ENCODE measurements at places on chromosomes 4 and X. TPM values are rescaled to one million over a fixed set of nuclear protein-coding genes. Genes with fewer than 3 reads are reported as not detected.

The FAM149A gene
- 13.2 TPM for total RNA-seq

The PRR32 gene
- not detected for total RNA-seq

- peak; percentile 55 for DNase-seq
These were observed 24.9 kb upstream of the RNF150 start for GRCh38 chr4:141158219-141158618.

GRCh38 chr4:153472122-153473037 lies 6.2 kb downstream of the TMEM131L start:
- no peak for DNase-seq

DNA sequence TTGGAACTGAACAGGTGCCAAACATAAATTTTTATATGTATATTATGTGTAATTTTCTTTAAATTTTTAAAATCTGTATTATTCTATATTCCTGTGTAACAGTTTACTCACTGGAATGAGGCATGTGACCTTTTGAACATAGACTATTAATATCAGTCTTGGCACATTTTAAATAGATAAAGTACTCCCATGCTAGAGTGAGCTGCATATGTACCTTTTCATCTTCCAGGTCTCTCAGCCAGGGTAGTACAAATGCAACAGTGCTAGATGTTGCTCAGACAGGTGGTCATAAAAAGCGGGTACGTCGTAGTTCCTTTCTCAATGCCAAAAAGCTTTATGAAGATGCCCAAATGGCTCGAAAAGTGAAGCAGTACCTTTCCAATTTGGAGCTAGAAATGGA lies 242.0 kb downstream of the RAPGEF2 start:
- no peak for DNase-seq

DNA sequence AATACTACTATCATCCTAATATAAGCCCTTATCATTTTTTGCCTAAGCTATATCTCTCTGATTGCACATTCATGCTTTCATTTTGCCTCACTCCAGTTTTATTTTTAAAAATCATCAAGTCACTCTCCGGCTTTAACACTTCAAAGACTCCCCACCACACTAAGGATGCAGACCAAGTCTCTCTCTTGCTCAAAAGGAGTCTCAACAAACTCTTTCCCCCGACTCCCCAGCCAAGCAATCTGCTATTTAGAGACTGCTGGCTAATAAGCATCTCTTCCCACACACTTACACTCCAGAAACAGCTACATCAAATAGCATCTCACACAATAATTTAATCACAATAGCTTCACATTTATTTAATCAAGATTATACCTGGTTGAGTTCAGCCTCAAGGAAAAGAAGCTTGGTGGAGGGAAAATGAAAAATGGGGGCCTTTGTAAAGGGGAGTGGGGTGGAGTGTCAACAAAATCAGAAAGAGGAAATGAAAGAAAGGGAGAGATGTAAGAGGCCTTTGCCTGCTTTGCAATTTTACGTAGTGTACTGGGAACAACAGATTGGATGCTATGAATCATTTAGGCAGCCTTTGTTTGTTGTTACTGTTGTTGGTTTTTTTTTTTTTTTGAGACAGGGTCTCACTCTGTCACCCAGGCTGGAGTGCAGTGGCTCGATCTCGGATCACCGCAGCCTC lies 104.1 kb upstream of the MCF2 start:
- DNase-seq: no peak

- DNase-seq: peak; percentile 8
These were observed 139.4 kb upstream of the CPEB2 start for GRCh38 chr4:14862891-14863290.

DNA sequence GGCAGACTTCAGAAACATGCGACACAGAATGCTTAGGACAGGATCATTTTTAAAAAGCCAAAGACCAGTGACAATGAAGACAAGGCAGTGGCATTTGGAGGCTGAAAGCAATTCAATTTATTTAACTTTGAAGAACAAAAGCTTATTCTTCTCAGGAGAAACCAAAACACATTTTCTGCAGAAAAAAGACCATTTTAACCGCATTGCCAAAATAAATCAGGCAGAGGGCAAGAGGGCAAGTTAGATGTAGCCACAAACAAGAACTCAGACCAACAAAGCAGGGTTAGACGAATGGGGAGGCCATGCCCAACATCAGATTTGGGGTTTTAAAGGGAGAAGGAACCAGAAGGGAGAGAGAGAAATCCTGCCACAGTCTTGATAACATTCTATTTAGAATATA lies 58.9 kb downstream of the RELL1 start:
- DNase-seq: no peak

- no peak for DNase-seq
These were observed 21.6 kb upstream of the PDZD4 start for GRCh38 chrX:153851981-153852380.

DNA sequence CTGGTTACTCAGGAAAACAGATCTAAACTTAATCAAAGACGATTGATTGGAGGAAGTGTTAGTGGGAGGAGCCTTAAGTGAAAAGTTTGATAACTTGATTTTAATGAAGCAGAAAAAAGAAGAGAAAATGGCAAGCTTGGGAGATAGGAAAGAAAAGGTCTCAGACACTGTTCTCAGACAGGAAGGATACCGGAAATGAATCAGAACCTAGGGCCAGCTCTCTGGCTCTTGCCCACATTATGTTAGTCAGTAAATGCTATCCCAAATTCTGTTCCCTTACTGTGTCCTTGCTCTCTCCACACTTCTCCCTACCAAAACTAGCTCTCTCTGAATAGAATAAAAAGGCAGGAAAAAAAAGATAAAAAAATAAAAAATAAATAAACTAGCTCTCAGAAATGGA lies 48.6 kb upstream of the TMEM164 start:
- DNase-seq: no peak

DNA sequence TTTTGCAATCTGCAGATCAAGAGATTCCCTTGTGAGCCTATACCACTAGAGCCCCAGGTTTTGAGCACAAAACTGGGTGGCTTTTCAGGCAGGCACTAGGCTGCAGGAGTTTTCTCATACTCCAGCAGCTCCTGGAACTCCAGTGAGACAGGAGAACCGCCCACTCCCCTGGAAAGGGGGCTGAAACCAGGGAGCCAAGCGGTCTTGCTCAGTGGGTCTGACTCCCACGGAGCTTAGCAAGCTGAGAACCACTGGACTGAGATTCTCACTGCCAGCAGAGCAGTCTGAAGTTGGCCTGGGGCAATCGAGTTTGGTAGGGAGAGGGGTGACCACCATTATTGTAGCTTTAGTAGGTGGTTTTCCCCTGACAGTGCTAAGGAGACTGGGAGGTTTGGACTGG lies 313.8 kb upstream of the TEX13C start:
- no peak for DNase-seq

GRCh38 chr4:176498617-176499256 lies 179.0 kb downstream of the SPCS3 start:
- DNase-seq: no peak

DNA sequence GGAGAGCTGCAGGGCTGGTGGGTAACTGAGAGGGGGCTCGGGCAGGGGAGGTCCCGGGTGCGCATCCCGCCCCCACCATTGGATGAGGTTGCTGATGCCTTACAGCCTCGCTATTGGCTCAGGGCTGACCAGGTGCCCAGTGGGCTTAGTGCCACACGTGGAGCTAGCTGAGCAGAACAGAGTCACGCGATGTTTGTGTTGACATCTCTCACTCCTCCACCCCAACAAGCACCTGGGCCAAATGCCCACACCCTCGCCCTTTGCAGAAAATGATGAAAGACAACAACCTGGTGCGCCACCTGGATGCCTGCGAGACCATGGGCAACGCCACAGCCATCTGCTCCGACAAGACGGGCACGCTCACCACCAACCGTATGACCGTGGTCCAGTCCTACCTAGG lies 31.8 kb downstream of the ATP2B3 start:
- peak; percentile 71 for DNase-seq

DNA sequence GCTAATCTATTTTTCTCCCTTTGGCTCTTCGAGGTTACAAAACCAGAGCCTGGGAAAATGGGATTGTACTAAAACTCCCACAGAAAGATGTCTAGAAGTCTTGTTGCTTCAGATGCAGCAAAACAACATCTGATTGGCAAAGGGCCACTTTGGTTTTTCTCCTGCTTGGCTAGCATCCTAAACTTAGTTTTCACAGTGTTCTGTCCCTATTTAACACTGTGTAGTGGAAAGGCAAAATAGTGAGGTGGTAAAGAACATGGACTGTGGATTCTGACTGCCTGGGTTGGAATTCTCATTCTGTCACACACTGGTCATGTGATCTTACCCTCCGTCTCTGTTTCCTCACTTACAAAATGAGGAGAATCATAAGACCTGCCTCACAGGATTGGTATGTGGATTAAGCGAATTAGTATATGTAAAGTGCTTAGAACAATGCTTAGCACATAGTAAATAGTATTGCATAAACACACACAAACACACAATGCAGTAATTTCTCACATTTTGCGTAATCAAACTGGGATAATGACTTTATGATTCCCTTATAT lies 23.5 kb downstream of the TIGD2 start:
- no peak for DNase-seq

DNA sequence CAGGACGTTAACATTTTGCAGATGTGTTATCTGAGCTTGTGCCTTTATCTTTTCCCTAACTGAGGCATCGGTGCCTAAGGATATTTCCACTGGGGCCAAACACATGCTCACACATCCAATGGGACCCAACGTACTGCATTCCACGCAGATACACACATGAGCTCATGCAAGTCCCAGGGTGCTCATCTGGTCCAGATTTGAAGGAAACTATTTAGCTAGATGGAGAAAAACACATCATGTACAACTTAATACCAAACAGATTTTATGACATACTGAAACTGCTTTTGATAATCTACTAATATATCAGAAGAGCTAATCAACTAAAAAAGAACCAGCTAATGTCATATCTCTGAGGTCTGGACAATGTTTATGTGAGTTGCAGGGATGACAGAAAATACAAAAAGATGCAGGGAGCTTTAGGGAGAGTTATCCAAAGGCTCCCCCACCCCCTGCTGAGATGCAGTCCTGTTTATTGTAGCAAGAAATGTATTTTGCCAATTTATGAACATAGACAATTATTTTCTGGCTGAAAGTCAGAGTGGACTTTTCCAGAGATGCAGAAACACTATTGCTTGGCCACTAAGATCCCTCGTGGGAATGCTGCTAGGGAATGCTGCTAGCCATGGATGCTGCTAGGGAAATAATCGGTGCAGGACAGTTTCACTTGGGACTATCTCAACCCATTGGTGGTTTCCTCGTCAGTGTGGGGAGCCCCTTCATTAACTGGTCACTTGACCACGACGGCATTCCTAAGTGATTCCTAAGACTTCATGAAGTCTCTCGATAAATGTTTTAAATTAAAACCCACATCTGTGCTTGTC lies 172.8 kb downstream of the SMIM20 start:
- no peak for DNase-seq

- no peak for DNase-seq
These were observed 1.0 kb downstream of the TRMT44 start for GRCh38 chr4:8441499-8442091.

DNA sequence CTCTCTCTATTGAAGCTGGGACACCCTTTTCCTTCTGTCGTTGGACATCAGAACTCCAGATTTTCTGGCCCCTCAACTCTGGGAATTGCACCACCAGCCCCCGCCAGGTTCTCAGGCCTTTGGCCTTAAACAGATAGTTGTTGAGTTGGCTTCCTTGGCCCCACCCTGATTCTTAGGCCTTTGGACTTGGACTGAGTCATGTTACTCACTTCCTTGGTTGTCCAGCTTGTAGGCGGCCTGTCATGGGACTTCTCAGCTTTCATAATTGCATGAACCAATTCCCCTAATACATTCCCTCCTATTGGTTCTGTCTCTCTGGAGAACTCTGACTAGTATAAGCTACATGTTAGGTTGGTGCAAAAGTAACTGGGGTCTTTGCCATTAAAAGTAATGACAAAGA lies 195.7 kb downstream of the GPAT3 start:
- DNase-seq: no peak
